ENCODE measurements at places on chromosomes 16 and 17. TPM values are rescaled to one million over a fixed set of nuclear protein-coding genes. Genes with fewer than 3 reads are reported as not detected.

The ASGR1 gene
- total RNA-seq = 14.0 TPM

The DCTN5 gene
- total RNA-seq = 80.8 TPM

The WFIKKN1 gene
- 0.28 TPM for total RNA-seq

The HAS3 gene
- total RNA-seq = 1.8 TPM

The PRSS8 gene
- total RNA-seq = not detected

The DNAH9 gene
- not detected for total RNA-seq

The CPHXL2 gene
- not detected for total RNA-seq

The C16orf96 gene
- total RNA-seq = not detected

DNA sequence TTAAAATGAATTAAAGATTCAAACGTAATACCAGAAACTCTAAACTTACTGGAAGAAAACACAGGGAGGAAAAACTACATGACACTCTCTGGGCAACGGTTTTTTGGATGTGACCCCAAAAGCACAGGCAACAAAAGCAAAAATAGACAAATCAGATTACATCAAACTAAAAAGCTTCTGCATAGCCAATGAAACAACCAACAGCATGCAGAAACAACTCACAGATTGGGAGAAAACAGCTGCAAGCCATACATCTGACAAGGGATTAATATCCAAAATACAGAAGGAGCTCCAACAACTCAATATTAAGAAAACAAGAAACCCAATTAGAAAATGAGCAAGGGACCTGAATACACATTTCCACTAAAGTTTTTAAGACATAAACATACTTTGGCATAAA is 69.2 kb upstream of the ALOX12 start:
- DNase-seq = no peak
- H3K36me3 ChIP-seq = no peaks in the 10 kb centered on the region
- H3K27me3 ChIP-seq = peaks cover 39% of the 10 kb centered on the region
- H3K4me1 ChIP-seq = no peaks in the 10 kb centered on the region

GRCh38 chr16:55499951-55500529 is 8.8 kb upstream of the LPCAT2 start:
- H3K4me1 ChIP-seq = peaks cover 80% of the 10 kb centered on the region
- peak overlapping the region; percentile 95 for H3K27ac ChIP-seq
- peaks cover 38% of the 10 kb centered on the region for H3K36me3 ChIP-seq
- no peak overlapping the region for H3K4me3 ChIP-seq
- DNase-seq = peak; percentile 98
- H3K27me3 ChIP-seq = no peaks in the 10 kb centered on the region

GRCh38 chr16:8806272-8806983 is 8.8 kb downstream of the PMM2 start:
- no peaks in the 10 kb centered on the region for H3K27me3 ChIP-seq
- no peak overlapping the region for H3K4me3 ChIP-seq
- H3K27ac ChIP-seq = no peak overlapping the region
- DNase-seq = no peak
- no peaks in the 10 kb centered on the region for H3K4me1 ChIP-seq
- H3K36me3 ChIP-seq = peaks cover 42% of the 10 kb centered on the region

GRCh38 chr17:56633681-56634080 is 40.2 kb downstream of the NOG start:
- no peak for DNase-seq
- H3K4me1 ChIP-seq = no peaks in the 10 kb centered on the region
- no peaks in the 10 kb centered on the region for H3K27me3 ChIP-seq
- no peak overlapping the region for H3K4me3 ChIP-seq

DNA sequence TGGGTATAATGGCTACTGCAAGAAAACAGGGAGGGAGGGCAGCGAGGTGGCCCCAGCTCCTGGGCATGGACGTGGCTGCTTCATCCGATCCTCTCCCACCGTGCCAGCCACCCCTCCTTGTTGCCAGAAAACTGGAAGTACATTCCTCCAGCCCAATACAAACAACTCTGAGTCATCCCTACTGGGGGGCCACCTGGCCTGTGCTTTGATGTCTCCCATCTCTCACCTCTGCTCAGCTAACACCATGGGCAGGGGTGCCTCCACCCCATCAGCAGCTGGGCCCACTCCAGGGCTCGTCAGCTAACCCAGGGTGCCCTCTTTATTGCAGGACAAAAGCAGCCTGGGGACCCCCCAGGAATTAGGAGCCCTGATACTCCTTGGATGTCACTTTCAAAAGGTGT is 2.0 kb downstream of the RHBDF2 start:
- no peaks in the 10 kb centered on the region for H3K36me3 ChIP-seq
- H3K27ac ChIP-seq = peak overlapping the region; percentile 93
- no peak overlapping the region for H3K4me3 ChIP-seq
- no peak for DNase-seq

GRCh38 chr16:1688807-1689560 is 10.9 kb downstream of the JPT2 start:
- H3K4me1 ChIP-seq = peaks cover 14% of the 10 kb centered on the region
- DNase-seq = no peak
- no peak overlapping the region for H3K4me3 ChIP-seq
- no peak overlapping the region for H3K27ac ChIP-seq

- H3K27ac ChIP-seq = no peak overlapping the region
- H3K36me3 ChIP-seq = no peaks in the 10 kb centered on the region
- no peak overlapping the region for H3K4me3 ChIP-seq
- no peaks in the 10 kb centered on the region for H3K4me1 ChIP-seq
These were observed 503 bp downstream of the C16orf54 start for GRCh38 chr16:29745121-29745852.

GRCh38 chr16:379961-380761 is 1.6 kb downstream of the PGAP6 start:
- H3K27ac ChIP-seq = no peak overlapping the region
- H3K4me1 ChIP-seq = peaks cover 20% of the 10 kb centered on the region
- no peak overlapping the region for H3K4me3 ChIP-seq

DNA sequence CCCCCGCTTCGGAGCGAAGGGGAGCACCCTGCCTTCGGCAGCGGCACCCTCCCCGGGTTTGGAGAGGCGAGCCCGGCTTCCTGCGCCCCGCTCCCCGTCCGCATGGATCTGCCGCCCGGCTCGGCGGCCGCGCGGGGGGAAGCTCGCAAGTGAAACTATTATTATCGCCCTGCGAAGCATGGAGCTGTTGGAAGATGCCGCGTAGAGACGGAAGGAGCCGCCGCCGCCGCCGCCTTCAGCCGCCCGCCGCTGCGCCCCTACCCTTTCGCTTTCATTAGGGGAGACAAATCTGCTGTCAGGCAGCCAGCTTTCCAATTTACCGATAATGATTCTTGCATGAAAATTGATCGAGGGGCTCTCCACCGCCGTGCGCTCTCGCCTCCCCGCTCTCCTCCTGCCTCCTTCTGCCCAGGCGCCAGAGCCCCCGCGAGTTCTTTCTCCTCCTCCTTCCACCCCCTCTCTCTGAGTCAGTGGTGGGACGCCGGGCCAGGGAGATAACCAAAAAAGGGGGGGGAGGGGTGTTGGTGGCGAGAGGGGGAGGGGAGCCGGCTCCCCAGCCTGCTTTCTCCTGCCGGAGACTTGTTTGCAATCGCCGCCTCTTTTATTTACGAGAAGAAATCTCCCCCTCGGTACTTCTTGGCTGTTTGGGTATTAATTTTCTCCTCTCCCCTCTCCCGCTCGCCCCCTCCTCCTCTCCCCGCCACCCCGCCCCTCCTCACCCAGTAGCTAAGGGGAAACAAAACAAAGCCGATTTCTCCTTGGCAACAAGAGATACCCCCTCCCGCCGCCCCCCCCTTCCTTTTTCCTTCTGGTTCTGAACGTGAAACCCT is 58.0 kb upstream of the GSE1 start:
- H3K36me3 ChIP-seq = no peaks in the 10 kb centered on the region
- peak overlapping the region; percentile 44 for H3K4me3 ChIP-seq
- H3K4me1 ChIP-seq = peaks cover 20% of the 10 kb centered on the region
- no peaks in the 10 kb centered on the region for H3K27me3 ChIP-seq

- H3K36me3 ChIP-seq = no peaks in the 10 kb centered on the region
- no peaks in the 10 kb centered on the region for H3K4me1 ChIP-seq
- DNase-seq = peak; percentile 21
These were observed 78.0 kb upstream of the ZNF750 start for GRCh38 chr17:82917699-82918345.

DNA sequence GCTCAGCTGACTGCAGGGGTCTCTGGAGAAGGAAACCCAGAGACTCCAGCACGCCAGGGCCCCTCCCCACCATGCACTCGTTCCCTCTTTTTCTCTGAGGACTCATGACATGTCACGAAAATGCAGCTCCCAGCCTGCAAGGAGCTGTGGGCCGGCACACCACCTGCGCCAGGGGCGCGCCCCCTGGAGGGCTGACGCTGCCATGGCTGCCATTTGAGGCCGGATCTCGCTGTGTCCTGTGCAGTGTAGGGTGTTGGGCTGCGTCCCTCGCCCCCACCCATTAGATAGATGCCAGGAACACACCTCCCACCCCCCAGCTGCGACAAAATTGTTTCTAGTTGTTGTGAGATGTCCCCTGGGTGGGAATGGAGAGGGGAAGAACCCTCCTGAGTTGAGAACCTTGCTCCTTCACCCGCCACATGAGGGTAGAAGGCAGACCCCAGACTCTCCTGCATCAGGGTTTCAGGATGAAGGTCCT is 8.2 kb downstream of the SYNGR2 start:
- no peaks in the 10 kb centered on the region for H3K27me3 ChIP-seq
- no peak overlapping the region for H3K4me3 ChIP-seq
- no peak overlapping the region for H3K27ac ChIP-seq
- H3K36me3 ChIP-seq = no peaks in the 10 kb centered on the region

DNA sequence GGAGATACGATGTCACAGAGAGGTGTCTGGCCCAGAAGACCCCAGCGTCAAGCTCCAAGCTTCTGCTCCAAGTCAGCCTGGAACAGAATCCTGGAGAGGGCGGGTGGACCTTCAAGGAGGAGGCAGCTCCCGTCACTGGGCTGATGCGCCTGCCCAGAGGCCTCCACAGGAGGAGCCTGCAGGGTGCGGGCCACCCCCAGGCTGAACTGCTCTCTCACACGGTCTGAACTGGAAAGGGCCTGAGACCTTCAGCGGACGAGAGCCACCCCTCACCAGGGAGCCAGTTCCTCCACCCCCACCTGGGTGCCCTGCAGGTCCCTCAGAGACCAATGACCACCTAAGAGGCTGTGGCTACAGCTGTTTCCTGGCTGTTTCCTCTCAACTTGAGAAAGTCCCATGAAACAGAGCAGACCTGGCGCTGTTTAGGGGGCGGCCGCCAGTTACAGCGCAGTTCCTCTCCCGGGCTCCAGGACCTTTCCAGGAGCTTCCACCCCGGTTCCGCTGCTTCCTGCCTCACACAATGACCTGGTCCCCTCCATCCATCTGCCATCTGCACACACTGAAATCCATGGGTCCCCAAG is 36.0 kb upstream of the KLHDC4 start:
- H3K27me3 ChIP-seq = no peaks in the 10 kb centered on the region
- no peak for DNase-seq
- no peaks in the 10 kb centered on the region for H3K36me3 ChIP-seq
- peaks cover 6% of the 10 kb centered on the region for H3K4me1 ChIP-seq
- no peak overlapping the region for H3K4me3 ChIP-seq

- H3K27me3 ChIP-seq = no peaks in the 10 kb centered on the region
- H3K4me1 ChIP-seq = peaks cover 70% of the 10 kb centered on the region
- DNase-seq = no peak
- no peak overlapping the region for H3K4me3 ChIP-seq
These were observed 66.5 kb upstream of the LGALS9 start for GRCh38 chr17:27564463-27564862.

DNA sequence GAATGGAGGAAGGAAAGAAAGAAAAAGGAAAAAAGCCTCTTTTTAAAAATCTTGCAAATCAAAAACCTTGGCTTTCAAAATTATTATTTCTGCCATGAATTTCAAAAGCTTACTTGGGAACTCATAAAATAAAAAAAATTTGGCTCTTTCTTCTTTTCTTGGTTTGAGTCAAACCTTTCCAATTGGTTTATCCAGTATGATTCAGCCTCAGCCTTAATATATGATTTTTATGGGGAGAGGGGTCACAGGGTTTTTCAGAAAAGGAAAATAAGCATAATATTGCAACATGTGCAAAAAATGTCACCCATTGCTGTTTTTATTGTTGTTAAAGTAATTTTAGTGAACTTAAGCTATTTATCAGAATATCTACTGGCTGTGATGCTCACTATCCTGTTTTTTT is 31.2 kb upstream of the HAPSTR1 start:
- no peak overlapping the region for H3K27ac ChIP-seq
- no peaks in the 10 kb centered on the region for H3K4me1 ChIP-seq
- H3K36me3 ChIP-seq = no peaks in the 10 kb centered on the region
- no peaks in the 10 kb centered on the region for H3K27me3 ChIP-seq
- no peak for DNase-seq

DNA sequence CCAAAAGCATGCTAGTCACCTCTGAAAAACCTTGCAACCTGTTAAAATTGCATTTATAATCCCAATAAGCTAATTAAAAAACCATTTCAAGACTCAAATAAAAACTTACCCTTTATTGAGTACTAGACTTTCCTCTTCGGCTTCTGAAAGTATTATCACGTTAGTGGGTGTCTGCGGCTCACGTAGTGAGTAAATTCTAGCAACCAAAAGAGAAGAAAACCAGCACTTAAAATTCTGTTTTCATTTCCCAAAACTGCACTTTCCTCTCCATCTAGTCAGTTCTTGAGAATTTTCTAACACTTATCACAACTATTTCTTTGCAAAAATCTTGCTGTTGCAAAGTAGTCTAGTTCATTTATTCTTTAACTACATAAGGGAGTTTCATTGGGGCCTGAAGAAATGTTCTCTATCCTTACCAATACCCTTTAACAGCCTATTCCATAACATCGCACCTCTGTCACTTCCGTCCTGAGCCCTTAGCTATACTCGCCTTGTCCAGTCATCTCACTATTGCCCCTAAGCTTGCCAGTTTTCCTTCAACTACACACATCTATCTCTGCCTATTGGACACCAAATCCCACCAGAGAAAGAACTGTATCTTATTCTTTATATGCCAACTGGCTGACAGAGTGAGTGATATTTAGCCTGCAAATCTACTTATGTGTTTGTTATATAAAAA is 8.7 kb downstream of the NUP88 start:
- H3K27me3 ChIP-seq = no peaks in the 10 kb centered on the region
- peaks cover 26% of the 10 kb centered on the region for H3K36me3 ChIP-seq
- H3K4me3 ChIP-seq = no peak overlapping the region
- peaks cover 9% of the 10 kb centered on the region for H3K4me1 ChIP-seq

- no peak overlapping the region for H3K27ac ChIP-seq
- H3K4me3 ChIP-seq = peak overlapping the region; percentile 39
- no peaks in the 10 kb centered on the region for H3K27me3 ChIP-seq
- no peaks in the 10 kb centered on the region for H3K36me3 ChIP-seq
- H3K4me1 ChIP-seq = peaks cover 11% of the 10 kb centered on the region
- DNase-seq = peak; percentile 81
These were observed 8.8 kb upstream of the MAP2K3 start for GRCh38 chr17:21275579-21276263.

GRCh38 chr17:58279016-58279711 is 1.6 kb downstream of the MPO start:
- no peak overlapping the region for H3K27ac ChIP-seq
- H3K4me3 ChIP-seq = no peak overlapping the region
- no peaks in the 10 kb centered on the region for H3K4me1 ChIP-seq
